ENCODE measurements at places on chromosomes 3 and 15. TPM values are rescaled to one million over a fixed set of nuclear protein-coding genes. Genes with fewer than 3 reads are reported as not detected.

- no peak for DNase-seq
These were observed 20.3 kb upstream of the MAP3K13 start for GRCh38 chr3:185342459-185343174.

GRCh38 chr3:3772920-3773319 lies 26.3 kb upstream of the LRRN1 start:
- no peak for DNase-seq

GRCh38 chr3:157999246-157999645 lies 107.0 kb downstream of the SHOX2 start:
- no peak for DNase-seq

The KLHL40 gene
- total RNA-seq = 0.41 TPM

The RPUSD3 gene
- 13.9 TPM for total RNA-seq

The MYO5A gene
- 125 TPM for total RNA-seq

The TEX55 gene
- not detected for total RNA-seq
